Activated gamma-delta T cell treated with Interleukin-2 at 50 U/mL for 16 hours (primary cell): ENCODE measurements at places on chromosomes 3 and 15.

- DNase-seq, result no peak
Measured at GRCh38 chr3:10162185-10162584, 2.5 kb upstream of the IRAK2 start.

GRCh38 chr3:170429050-170429449 lies 10.4 kb downstream of the CLDN11 start:
- no peak for DNase-seq

DNA sequence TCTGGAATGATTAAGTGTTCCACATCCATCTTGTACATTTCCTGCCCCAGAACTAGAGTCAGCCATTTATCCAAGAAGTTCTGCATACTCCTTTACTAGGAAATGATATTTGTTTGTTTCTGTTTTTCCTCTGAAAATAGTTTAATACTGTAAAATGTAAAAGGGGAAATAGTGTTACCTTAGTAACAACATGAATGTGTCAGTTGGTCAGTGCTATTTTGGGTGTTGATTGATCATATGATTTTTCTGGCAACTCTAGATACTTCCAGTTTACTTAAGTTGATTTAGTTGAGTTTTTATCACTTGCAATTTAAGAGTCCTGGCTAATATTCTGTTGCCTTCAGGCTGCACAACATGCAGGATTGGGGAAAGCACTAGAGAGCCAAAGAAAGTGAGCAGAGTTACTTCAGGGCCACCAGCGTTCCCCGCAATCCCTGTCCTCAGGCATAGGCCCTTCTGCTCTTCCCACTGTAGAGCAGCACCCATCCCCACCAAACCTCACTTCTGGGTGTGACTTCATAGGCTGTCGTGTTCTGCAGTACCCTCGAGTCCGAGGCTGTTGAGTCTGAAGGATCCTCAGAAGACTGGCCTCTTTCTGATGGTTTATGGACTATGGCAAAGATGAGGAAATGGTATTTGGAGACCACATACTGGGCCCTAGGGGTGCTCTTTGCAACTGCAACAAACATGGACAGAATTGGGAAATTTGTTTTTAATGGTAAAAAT lies 69.0 kb downstream of the CHD2 start:
- no peak for DNase-seq

GRCh38 chr15:87144775-87145174 lies 1065.1 kb downstream of the AGBL1 start:
- DNase-seq, result no peak

GRCh38 chr15:56598991-56599390 lies 134.1 kb upstream of the MNS1 start:
- DNase-seq, result no peak

DNA sequence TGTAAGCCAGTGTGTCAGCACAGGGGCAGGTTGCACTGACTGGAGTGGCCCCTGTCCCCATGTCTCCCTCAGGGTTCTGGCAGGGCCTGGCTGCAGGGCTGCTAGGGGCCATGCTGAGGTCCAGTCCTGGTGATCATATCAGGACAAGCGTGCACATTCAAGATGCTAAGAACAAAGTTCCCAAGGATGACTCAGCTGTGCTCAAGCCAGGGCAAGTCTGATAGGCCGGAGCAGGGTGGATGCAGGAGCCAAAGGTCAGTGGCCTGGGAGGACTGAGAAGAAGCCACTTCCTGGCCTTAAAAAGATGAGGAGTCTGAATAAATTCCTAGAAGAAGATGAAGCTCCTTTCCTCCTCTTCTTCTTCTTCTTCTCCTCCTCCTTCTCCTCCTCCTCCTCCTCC lies 353.2 kb downstream of the AGBL1 start:
- DNase-seq, result no peak

- DNase-seq, result no peak
Measured at GRCh38 chr3:127238602-127239001, 45.7 kb downstream of the PRR23E start.

DNA sequence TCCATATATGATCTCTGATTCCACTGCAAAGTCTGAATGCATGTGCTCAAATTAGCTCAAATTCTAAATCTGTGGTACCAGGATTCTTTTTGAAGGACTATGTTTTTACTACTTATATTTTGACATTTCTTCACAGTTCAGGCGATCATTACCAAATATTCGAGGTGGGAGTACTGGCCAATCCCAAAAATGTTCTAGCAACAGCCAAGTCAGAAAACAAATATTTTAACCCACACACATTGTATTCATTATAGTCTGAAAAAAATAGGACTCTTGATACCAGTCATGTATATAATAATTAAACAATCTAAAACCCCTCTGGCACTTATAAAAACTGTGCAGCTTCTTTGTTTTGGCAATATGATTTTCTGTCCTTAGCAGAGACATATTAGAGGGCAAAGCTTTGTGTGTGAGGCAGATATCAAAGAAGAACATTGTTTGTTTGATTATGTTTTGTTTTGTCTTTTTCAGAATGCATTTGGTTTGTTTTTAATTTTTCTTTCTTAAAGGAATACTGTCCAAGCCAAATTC lies 37.4 kb downstream of the FGF7 start:
- DNase-seq, result no peak

DNA sequence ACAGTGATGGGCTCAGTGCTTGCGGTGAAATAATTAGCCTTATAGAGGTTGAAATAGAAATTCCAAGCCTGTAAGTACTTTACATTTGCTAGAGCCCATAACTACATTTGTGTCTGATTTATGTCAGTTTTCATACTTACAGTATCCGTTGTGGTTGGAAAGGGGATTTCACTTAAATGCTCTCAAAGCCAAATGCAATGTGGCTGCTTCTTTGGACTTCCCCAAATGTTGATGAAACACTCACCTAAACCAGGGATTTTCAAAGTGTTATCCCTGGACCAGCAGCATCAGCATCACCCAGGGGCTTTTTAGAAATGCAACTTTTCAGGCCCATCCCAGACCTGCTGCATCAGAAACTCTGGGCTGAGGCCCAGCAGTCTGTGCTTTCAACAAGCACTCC lies 378.7 kb downstream of the MCTP2 start:
- DNase-seq, result no peak

GRCh38 chr3:182182531-182182968 lies 470.8 kb downstream of the SOX2 start:
- DNase-seq, result no peak

GRCh38 chr3:42375121-42375800 lies 35.1 kb downstream of the LYZL4 start:
- DNase-seq, result no peak

DNA sequence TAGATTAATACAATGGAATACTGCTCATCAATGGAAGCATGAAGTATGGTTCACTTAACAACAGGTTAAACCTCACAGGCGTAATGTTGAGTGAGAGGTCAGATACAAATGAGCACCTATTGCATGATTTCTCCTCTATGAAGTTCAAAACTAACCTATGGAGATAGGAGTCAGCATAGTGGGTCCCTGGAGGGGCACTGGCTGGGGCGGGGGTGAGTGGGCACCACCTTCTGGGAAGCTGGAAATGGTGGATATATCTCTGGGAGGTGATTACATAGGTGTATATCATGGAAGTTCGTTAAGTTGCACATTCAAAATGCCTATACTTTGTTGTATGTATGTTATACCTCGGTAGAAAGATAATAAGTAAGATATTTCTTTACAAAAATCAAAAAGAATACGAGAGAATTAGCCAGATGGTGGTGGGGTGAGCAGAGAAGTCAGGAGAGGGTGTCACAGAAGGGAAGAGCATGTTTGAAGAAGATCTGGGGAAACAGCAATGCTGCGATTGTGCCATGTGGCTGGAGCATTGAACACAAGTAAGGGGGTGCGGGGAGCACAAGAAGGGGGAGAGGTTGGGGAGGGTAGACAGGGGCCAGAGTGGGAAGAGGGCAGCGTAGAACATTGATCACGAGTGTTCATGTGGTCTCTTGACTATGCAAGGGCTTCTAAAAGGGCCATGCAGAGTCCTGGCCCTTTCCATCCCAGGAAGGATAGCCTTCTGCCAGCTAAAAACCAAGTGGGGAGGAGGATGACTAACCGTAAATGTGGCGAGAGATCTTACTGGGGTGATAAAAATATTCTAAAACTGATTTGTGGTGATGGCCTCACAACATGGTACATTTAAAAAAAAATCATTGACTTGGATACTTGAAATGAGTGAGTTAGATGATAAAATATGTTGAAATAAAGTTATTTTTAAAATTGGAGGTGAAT lies 30.2 kb downstream of the ITGA11 start:
- DNase-seq, result no peak

DNA sequence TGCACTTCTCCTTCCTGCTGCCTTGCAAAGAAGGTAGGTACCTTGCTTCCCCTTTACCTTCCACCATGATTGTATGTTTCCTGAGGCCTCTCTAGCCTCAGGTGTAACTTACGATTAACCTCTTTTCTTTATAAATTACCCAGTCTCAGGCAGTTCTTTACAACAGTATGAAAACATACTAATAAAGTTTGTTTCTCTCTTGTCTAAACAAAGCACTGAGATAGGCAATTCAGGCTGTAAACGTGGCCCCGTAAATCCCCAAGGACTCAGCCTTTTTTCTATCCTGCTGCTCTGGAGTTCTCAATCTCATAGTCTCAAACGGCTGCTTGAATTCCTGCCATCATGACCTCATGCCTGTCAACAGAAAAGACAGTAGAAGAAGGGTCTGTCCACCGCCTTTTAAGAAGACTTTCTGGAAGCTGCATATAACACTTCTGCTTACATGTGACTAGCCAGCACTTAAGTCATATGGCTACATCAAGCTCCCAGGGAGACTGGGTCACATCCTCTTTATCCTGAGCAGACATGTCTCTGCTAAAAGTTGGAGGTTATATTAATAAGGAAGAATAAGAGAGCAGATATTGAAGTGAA lies 257.8 kb downstream of the EBLN2 start:
- DNase-seq, result no peak

DNA sequence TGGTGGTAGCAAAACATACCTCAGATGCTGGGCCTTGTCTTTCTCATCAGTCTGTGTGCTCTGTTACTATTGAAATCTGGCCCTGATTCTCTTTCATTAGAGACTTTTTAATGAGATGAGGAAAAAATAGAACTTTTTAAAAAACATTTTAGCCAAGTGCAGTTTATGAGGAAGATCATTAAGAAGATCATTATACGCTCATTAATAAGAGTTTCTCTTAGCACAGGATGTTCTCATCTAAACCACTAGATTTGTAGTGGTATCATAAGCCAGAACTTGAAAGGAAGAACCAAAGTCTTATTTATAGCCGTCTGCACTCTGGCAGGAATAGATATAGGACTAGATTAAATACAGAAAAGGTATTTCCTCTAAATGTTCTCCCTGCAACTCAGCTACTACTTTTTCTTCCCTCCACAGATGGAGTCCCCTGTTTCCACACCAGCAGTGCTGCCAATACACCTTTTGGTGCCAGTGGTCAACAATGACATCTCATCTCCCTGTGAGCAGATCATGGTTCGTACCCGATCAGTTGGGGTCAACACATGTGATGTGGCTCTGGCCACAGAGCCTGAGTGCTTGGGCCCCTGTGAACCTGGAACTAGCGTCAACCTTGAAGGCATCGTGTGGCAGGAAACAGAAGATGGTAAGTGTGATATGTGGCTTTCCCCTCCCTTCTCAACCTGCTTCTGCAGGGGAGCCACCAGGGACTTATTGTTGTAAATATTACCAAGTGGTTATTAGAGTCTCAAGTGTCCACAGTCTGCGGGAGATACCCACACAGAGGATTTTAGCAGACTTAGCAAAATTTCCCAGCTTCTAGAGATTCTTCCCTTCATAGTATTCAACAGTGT lies 152.8 kb downstream of the RBPMS2 start:
- DNase-seq, result peak; percentile 48

GRCh38 chr15:44159492-44159891 lies 35.6 kb downstream of the FRMD5 start:
- no peak for DNase-seq

GRCh38 chr15:59736181-59736580 lies 47.1 kb upstream of the BNIP2 start:
- DNase-seq, result no peak

- DNase-seq, result no peak
Measured at GRCh38 chr3:49629866-49630265, 44.3 kb upstream of the APEH start.

DNA sequence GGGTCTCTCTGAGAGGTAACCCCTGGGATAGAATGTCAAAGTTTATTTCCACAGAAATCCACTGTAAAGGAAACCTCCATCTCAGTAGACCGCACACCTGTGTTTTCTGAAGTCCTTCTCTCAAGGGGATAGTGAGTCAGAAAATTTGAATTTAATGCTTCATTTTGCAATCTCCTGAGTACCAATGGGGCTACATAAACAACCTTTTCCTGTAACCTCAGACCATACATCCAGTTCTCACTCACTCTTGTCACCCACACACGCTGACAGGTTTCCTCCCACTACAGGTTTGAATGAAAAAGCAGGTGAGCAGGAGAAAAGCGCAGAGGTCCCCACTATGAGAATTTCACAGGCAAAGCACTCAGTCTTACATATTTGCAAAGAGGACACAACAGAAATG lies 165.3 kb upstream of the MCTP2 start:
- DNase-seq, result no peak

GRCh38 chr3:171279972-171280371 lies 180.2 kb downstream of the TNIK start:
- DNase-seq, result no peak

DNA sequence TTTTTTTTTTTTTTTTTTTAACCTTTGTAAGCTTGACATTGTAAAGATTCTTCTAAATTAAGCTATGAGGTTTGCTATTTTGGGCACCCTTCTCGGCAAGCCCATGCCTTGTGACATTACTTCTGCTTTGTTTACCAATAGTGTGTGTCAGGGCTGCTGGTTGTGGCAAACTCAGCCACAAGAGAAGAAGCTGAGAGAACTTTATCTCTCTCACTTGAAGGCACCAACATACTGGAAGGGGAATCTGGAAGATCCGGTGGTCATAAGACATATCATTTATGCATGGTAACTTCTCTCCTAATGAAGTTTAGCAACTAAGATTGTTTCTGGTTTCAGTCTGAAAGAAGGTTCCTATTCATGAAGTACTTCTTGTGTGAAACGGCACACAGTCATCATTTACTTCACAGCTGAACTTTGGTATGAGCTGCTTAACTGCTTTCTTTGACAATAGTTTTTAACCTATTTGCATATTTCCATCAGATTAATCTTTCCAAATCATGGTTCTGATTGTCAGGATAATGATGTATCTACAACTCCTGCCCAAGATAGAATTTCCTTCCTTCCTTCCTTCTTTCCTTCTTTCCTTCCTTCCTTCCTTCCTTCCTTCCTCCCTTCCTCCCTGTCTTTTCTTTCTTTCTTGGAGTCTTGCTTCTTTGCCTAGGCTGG lies 189.3 kb downstream of the NFKBIZ start:
- no peak for DNase-seq

GRCh38 chr3:39327053-39327745 lies 2.3 kb upstream of the CCR8 start:
- no peak for DNase-seq

GRCh38 chr3:194330579-194330978 lies 20.5 kb downstream of the CPN2 start:
- DNase-seq, result no peak
